Tibial nerve (tissue), 4 donors: ENCODE measurements at places on chromosomes 3 and 15. TPM values are rescaled to one million over a fixed set of nuclear protein-coding genes. Genes with fewer than 3 reads are reported as not detected.

GATA2 gene
- 10.5 TPM for total RNA-seq

TRIM42 gene
- not detected for total RNA-seq

LMOD3 gene
- not detected for total RNA-seq

LDHAL6B gene
- total RNA-seq = not detected

ZNF385D gene
- total RNA-seq = 2.9 TPM

FANCD2OS gene
- total RNA-seq = not detected

- no peak for DNase-seq
These were observed 21.4 kb upstream of the ZBTB47 start for GRCh38 chr3:42632146-42632545.

GRCh38 chr3:146921693-146922092 lies 316.5 kb upstream of the PLSCR5 start:
- DNase-seq = no peak

GRCh38 chr3:36714343-36715086 lies 49.8 kb downstream of the DCLK3 start:
- DNase-seq = no peak

DNA sequence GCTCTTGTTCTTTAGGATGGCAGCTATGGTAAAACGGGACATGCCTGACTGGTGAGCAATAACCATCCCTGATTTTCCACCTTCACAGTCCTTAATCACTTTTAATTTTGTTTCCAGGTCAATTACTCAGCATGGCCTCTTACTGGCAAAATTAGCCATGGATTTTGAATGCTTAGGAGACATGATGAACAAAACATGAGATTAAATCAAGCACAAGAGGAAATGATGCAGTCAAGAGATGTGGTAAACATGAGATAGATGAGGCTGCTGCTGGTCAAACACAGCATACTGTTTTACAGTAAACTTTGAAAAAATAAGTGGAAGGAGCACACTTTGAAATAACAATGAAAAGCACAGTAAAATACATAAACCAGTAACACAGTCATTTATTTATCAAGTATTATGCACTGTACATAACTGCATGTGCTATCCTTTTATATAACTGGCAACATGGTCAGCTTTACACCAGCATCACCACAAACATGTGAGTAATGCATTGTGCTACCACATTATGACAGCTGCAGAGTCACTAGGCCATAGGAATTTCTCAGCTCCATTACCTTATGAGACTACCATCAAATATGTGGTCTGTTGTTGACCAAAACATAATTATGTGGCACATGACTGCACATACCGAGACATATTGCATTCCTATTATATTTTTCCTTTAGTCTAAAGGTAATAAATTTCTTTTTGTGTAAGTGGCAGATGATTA lies 30.1 kb upstream of the ZNF502 start:
- DNase-seq = no peak

GRCh38 chr15:89803941-89804800 lies 10.5 kb downstream of the ANPEP start:
- DNase-seq = no peak

GRCh38 chr3:161567577-161568361 lies 71.2 kb downstream of the OTOL1 start:
- DNase-seq = no peak

DNA sequence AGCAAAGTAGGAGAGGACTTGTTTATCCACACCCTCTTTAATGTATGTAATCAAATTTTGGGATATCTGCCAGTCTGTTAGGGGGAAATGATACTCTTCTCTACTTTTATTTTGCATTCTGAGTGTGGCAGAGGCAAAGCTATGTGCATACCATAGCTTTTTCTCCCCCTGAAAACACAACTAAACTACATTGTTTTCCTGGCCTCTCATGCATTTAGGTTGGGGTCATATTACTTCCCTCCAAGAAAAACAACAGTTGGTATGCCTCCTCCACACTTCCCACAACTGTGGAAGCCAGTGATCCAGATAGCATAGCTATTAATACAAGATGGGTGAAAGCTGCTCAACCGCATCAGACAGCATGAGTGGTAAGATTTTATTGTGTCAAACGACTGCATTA lies 6.9 kb downstream of the RPL15 start:
- no peak for DNase-seq

DNA sequence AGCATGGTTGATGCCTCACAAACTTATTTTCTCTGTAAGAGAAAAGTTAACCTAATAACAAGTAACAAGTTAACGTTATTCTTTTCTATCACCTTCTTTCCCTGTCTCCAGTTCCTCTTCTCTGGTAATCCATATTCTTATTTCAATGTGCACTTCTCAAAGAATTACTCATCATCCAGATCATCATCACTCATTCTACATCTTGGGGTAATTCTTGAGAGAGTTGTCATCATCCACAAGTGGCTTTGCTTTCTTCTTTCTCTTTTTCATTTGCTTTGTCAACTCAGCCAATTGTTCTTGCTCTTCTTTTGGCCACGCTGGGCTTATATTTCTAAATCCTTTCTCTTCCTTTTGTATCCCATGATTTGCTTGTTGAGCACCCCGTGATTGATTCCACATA lies 20.8 kb upstream of the RNF111 start:
- DNase-seq = no peak

DNA sequence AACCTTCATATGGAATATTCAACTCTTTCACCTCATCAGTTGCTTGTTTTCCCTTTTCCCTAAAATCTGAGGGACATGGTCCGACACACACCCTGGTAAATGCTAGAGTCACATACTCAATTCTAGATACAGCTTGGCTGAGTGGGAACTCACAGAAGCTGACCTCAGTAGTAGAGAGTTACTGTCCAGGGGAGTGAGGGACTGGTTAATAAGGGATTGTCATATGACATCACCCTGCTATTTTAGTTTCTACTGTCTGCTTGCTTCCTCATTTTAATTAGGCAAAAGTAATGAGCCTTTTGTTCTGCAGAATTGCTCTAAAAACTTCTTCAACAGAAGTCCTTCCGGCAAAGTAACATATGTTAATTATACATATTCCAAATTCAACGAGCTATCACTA lies 244.5 kb downstream of the ZIC4 start:
- DNase-seq = no peak

DNA sequence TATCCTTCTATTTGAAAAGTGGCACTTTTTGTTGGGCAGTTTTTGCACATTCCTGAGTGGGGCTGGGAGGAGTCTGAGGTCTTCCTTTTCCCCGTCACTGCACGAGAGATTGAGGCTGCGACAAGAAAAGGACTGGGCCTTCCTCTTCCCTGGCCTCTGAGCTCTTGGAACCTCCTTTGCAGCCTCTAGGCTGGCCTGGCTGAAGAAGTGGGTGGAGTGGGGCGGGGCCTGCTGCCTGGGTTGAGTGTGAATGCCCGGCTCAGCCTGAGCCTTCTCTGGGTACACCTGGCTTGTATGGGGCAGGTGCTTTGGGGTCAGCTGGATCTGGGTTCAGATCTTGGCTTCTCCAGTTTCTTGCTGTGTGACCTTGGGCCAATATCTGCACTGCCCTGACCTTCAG lies 43.1 kb downstream of the PLXNA1 start:
- DNase-seq = no peak

GRCh38 chr15:82663186-82663600 lies 16.0 kb upstream of the CPEB1 start:
- DNase-seq = peak; percentile 31

DNA sequence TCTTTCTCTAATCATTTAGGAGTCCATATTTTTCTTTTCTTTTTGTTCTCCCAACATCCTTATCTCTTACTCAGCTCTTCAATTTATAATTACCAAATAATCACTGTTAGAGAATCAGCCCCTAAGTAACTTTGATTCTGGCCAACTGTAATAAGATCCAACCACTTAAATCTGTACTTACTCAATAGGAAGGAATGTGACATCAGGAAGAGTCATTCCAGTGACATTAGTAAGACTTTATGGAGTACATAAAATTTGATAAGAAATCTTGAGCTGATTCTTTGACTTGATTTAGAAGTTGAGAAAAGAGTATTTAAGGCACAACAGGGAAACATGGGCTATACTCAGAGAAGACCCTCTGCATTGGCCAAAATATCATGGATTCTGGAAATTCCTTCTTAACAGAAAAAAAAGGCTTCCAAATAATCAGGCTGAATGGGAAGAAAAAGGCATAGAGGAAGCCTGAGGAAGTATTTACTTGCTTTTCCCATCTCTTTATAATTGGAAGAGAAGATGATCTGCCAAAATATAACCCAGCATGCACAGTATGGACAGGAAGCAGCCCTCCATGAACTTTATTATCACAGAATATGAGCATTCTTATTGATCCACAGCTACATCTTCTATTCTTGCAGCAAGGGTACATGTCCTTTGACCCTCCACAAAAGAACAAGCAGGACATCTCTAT lies 289.7 kb upstream of the TPRG1 start:
- no peak for DNase-seq

DNA sequence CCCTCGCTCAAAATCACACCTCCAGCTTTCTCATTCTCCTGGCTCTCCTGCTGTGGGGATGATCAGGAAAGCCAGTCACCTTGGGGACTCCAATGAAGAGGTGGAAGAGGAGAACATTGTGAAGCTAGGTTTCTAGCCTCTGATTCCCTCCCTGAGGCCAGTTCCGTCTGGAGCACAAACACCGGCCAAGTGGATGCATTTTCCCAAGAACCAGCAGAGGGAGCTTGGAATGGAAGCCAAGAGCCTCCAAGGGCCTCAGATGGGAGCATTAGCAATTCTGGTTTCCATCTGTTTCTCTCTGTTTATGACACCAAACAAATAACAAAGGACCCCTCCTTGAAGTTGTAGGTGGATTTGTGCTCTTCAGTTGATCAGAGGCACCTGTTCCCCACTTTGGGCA lies 40.6 kb upstream of the NMNAT3 start:
- peak; percentile 12 for DNase-seq

- no peak for DNase-seq
These were observed 287.2 kb downstream of the SATB1 start for GRCh38 chr3:18137958-18138357.

- DNase-seq = no peak
These were observed at the start of gene HGD for GRCh38 chr3:120682095-120682681. HGD (minus strand) TSS chr3:120682239; CDS start chr3:120682111, 128 bp downstream.

GRCh38 chr3:129213238-129213637 lies 29.5 kb upstream of the CNBP start:
- DNase-seq = no peak

DNA sequence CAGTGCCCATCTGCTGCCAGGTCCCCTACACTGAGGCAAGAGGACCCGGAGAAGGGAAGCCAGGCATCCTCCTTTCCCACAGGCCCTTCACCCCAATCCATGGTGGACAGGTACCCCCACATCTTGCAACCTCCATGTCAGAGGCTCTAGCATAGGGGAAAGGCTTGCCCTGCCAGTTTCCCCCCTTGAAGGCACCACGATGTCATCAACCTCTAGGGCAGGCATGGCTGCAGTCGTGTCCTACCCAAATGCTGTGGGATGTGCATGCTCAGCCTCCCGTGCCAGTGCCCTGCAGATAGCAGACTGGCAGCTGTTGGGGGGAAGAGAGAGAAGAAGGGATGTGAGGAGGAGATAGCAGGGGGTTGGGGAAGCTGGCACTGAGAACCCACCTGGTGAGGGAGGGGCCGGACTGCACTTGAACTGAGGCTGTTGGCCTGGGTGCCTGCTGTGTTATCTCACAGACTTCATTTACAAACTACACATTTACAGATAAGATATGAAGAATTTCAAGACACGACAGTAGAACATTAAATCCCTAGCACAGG lies 197.5 kb downstream of the ADAMTS9 start:
- DNase-seq = no peak

- DNase-seq = no peak
These were observed 40.1 kb upstream of the DCLK3 start for GRCh38 chr3:36804295-36805055.
